ENCODE measurements at places on chromosomes 7 and 10.
A peak's percentile ranks its signal among the peaks of the same experiment; 100 is the strongest.

- peak; percentile 53 for DNase-seq
Observed at GRCh38 chr7:152344253-152344652, 91.5 kb downstream of the KMT2C start.

DNA sequence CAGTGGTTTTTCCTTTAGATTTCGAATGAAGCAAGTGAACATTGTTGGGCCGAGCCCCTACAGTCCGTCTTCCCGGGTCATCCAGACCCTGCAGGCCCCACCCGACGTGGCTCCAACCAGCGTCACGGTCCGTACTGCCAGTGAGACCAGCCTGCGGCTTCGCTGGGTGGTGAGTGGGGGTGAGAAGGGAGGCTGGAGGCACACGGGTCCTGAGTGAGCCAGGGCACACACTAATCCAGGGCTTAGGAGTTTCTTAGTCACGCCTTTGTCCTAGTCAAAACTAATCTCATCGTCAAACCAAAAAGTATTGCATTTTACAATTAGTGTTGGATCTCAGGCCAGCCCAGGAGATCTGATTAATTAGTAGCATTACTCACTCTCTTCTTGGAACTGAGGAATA lies 568.8 kb upstream of the FOXK1 start:
- DNase-seq = no peak

DNA sequence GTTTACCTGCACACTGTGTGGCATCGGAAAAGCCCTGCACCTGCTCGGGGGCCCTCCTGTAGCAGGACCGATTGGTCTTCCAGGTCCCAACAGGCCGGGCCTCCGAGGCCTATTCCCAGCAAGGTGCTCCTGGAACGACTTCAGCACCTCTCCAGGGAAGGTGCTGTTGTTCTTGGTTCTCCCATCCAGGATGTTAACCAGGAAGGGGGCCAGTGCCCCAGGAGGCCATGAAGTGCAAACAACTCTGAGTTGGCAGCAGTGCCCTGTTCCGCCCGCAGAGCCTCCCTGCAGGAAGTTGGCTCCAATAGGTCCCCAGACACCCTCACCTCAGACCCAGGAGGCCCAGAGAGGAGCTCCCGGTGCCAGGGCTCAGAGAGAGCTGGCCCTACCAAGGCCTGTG lies 64.0 kb upstream of the DUSP5 start:
- DNase-seq = no peak

DNA sequence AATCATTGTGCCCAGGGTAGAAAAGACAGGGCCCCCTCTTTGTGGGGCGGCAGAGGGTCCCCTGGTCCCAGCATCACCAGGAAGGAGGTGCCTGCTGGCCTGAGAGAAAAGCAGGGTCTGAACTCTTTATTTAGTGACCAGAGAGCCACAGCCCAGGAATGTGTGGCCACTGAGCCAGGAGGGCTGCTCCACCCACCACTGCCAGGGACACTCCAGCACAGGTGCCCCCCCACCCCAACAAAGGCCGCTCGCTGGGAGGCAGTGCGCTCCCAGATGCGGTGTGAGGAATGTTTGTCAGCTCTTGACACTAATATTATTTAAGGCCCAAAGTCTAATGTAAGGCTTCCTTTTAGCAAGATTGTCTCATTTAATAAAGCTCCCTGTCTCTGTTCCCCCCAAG lies 59.6 kb upstream of the ZMIZ1 start:
- DNase-seq = no peak

GRCh38 chr10:84348447-84348846 lies 20.1 kb downstream of the CCSER2 start:
- DNase-seq = no peak

DNA sequence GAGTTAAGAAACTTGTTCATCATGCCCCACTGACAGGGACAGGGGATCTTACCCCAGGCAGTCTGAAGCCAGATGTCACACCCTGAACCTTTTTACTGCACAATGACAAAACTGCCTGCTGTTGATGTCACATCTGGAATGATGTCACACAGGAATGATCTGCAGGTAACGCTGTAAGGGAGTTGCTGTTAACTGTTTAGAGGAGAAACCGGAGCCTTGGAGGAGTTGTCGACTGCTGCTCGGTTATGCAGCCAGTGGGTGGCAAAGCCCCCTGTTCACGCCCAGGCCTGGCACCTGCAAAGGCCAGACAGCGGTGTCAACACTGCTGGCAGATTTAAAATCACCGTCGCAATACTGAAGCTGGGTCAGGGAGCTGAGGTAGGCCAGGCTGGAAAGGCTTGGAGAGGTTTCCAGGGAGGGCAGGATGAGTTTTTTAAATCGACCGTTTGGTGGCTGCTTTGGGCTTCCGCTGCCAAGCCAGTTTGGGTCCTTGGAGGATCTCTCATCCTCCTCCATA lies 10.0 kb upstream of the SLIT1 start:
- DNase-seq = no peak

DNA sequence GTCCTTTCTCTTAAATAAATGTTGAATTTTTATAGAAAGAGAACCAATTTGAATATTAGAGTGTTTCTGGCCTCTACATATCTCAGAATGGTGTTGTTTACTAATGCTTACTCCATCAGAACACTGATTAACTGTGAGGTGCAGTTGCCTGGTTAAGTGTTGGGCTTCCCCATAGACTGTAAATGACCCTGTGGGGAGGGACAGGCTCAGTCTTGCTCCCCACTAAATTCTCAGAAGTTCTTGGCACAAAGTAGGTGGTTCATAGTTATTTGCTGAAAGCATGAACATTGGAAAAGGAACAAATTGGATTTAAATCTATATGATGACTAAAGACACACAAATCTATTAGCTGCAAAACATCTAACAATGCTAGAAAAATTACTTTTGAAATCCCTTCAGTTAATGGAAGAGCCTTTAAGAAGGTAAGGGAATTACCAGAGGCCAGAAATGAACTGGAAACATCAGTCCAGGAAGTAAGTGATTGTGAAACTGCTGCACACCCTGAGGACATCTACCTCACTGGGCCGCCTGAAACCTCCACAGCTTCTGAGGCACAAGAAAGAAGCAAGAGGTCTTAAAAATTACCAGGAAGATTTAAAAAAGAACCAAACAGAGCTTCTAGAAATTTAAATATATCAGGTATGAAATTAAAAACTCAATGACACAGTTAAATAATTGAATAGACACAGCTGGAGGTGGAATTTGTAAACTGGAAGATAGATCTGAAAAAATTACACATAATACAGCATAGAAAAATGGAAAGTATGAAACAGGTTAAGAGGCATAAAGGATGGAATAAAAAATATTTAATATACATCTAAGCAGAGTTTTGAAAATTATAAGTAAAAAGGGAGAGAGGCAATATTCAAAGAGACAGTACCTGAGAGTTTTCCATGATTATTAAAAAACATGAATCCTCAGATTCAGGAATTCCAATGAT lies 17.8 kb upstream of the COMTD1 start:
- no peak for DNase-seq

DNA sequence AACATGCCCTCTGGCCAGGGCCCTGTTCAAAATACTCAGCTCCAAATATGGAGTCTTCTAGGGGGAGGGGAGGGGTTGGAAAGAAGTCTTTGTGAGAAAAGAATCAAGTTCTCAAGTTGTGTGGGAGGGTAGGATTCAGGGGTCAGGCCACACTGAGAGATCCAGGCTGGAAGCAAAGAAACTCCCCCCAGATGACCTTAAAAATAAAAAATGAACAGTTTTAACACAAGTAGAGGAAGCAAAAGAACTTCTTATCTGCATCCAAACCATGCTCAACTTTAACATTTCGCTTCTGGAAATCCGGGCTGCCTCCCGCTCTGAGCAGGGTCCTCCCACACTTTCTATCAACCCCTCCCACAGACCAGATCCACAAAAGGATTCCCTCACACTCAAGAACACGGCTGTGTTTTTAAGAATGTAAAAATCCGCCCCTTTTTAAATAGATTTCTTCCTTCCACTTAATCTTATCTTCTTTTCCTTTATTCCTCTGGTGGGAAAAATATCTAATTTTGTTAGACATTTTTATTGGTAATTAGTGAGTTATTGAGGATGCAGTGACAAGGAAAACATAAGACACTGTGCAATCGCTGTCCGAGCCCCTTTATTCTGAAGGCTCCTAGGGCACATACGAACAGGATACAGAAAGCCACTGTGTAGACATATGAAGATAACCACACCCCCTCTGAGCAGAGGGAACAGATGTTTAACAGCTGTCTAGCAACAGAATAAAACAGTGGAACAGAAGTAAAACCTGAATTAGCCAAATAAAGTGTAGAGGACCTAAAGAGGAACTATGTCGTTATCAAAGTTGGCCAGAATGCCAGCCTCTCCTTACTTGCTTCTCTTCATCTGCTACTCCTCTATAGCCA lies 43.8 kb downstream of the CYTH3 start:
- peak; percentile 51 for DNase-seq

DNA sequence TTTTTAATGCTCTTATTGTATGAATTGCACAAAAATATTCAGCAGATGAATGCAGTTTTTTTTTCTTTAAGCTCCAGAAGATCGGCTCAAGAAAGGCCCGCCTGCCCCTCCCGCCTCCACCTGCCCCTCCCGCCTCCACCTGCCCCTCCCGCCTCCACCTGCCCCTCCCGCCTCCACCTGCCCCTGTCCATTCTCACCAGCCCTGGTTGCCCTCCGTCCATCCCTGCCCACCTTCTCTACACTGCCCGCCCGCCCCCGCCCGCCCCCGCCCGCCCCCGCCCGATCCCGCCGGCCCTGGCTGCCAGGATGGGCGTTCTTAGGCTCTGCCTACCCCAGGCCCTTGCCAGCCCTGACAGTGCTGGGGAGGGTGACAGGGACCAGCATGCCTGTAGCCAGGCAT lies 67.4 kb downstream of the GLRX3 start:
- DNase-seq = no peak

DNA sequence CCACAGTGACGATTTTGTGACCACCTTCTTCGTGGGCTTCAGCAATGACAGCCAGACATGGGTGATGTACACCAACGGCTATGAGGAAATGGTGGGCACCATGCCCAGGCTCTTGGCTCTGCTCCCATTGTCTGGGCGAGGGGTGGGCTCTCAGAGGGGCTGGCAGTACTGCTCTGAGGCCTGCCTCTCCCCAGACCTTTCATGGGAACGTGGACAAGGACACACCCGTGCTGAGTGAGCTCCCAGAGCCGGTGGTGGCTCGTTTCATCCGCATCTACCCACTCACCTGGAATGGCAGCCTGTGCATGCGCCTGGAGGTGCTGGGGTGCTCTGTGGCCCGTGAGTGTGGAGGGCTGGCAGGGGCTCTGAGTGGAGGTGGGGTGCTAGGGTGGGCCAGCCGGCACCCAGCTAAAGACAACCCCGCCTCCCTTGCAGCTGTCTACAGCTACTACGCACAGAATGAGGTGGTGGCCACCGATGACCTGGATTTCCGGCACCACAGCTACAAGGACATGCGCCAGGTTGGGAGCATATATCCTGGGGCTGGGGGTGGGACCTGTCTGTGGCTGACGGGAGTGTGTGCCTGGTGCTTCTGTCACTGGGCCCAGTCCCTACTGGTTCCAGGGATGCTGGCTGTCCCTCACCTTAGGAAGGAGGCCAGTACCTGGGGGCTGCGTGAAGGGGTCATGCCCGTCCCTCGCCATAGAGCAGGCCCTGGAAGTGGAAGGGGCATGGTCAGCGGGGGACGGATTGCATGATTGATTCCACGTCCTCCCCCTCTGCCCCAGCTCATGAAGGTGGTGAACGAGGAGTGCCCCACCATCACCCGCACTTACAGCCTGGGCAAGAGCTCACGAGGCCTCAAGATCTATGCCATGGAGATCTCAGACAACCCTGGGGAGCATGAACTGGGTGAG lies 6.8 kb downstream of the AEBP1 start:
- no peak for DNase-seq

GRCh38 chr7:140653319-140654108 lies 12.9 kb upstream of the DENND2A start:
- peak; percentile 47 for DNase-seq

GRCh38 chr7:5629941-5630340 lies 151.5 kb downstream of the RNF216 start:
- peak; percentile 35 for DNase-seq

GRCh38 chr7:101170617-101171441 lies 5.5 kb upstream of the VGF start:
- DNase-seq = peak; percentile 54

DNA sequence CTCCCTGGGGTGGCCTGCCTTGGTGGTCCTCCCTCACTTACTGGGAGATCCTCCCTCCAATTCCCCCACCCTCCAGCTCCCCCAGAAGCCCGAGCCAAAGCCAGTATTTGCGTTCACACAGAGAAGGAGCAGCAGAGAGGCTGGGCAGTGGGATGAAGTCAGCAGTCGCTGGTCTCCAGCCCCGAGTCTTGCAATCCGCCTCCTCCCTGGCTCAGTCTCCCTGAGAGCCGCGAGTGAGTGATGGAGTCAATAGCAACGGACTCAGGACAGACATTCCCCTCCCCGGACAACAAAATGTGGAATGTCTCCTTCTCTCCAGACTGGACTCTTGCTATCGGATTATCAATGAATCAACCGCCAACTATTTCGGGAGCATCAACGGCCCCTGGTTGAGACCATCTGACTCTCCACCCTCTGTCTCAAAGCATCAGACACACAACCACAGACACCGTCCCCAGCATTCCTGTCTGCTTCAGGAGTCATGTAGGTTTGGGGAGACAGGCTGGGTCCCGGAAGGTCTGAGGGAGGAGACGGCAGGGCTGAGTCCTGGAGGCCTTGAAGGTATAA lies 178.4 kb downstream of the SH3PXD2A start:
- DNase-seq = no peak

GRCh38 chr10:14779001-14779651 lies 4.4 kb upstream of the FAM107B start:
- DNase-seq = no peak

GRCh38 chr7:36601601-36602000 lies 122.7 kb downstream of the AOAH start:
- no peak for DNase-seq

GRCh38 chr10:68296843-68297663 lies 34.8 kb upstream of the HNRNPH3 start:
- DNase-seq = no peak

DNA sequence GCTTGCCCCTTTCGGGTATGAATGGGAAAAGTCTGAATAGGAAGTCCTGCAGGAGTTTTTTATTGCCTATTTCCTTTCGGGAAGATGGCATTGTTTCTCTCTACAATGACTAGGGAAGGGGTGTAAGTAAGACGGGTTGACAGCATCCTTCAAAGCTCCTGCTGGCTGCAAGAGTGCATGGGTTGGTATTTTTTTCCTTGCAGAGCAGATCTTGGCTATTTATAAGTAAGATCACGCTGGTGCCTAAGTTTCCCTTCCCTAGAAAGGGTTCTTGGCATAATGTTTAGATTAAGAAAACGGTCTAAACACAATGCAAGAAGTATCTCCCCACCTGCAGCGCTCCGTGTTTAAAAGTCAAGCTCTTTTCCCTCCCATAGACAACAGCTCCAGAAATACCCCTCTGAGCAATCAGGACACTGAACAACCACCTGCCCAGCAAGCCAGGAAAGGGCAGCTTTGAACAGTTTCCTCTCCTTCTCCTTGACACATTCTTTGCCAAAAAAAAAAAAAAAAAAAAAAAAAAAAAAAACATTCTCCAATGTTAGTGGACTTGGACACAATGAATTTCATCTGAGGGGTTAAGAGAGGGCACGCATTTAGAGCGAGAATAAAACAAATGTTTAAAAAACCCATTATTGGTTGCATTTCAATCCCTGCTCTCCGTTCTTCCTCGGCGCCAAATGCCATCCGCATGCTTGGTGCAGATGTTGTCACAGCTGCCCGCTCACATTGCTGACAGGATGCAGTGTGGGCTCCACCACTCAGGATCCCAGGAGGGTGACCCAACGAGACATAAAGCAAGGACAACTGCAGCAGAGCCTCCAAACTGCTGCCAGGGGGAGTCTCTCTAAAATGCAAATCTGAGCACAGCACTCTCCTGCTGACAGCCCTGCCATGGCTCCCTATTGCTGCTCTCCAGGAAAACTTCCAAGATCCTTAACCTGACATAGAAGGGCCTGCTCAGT lies 427.4 kb upstream of the MGMT start:
- DNase-seq = no peak
